ENCODE measurements at places on chromosomes 6 and 20.

DNA sequence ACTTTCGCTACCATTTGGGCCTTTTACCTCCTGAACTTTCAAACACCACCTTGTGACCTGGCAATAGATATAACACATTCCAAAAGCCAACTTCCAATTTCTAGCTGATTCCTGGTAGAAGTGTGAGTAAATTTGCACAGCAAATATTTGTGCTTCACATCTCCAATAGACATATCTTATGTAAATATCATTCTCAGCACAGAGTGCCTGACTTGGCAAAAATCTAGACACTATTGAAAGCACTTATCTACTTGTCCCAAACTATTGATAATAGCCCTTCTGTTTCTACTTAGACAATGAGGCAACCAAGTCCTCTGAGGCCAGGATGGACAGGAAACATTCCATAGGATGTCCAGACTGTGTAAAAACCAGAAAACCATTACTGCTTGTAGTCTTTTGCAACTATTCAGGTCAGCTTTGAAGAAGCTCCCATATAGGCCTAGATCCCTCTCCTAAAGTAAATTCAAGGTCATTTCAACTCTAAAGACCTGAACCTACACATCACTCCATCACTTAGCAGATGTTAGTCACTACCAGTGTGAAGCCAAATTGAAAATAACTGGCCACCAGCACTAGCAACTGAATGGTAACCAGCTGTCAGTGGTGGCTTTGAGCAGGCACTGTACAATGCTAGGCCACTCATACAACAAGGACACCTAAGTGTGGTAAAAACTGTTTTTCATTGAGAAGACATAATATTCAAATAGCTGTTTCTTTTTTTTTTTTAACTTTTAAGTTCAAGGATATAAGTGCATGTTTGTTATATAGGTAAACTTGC, 95.3 kb upstream of the RSPO3 start:
- DNase-seq, result no peak

DNA sequence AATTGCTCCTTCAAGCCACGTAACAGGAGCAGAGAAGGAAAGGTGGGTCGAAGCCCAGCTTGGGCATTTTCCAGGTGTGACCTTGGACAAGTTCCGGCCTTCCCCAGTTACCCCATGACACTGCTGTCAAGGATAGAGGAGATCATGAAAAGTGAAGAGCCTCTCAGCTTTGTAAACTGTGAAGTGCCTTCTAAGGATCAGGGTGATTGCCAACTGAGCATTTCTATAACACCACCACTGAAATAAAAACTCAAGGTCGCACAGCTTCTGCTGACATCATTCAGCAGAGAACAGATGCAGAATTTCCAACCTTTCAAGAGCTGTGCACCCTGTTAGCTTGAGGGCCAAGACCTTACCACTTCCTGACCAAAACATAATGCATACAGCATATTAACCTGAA, 24.0 kb upstream of the ZMYND8 start:
- DNase-seq, result no peak

GRCh38 chr6:110139052-110139451, 40.4 kb downstream of the WASF1 start:
- DNase-seq, result no peak

GRCh38 chr20:38937978-38938473, 11.8 kb downstream of the FAM83D start:
- no peak for DNase-seq

- peak; percentile 60 for DNase-seq
Measured at GRCh38 chr6:138691595-138692057, 81.9 kb upstream of the CCDC28A start.

DNA sequence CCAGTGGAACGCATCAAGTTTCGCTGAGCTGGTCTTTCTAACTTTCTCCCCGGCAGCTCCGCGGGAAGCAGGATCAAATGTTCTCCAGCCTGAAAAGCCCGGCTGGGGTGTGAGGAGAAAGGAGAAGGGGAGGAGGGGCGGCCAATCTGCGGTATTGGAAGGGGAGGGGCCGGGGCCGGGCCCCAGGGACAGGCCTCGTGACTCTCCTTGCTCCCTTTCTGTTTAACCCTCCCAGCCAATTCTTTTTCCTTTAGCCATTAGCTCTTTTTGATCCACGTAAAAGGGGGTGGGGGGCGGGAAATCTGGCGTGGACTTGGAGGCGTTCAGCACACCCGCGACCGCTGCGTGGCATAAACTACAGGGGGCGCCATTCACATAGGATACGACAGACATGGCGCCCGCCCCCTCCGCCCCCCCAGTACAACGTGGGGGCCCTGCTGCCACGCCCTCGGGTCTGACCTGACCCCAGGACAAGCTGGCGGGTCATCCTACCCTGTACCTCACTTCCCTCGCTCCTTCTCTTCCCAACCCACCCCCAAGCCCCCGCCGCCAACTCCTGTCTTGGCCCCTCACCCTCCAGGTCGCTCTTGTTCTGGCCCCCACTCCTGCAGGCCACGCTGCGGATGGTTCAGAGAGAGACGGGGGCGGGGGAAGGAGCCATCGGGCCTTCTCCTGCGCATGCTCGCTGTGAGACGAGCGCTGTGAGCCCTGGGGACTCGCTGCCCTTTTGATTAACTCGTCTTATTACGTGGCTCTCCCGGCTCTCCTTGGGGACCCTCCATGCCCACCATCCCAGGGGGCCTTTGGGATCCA, 7.8 kb upstream of the MDGA1 start:
- DNase-seq, result peak; percentile 95

DNA sequence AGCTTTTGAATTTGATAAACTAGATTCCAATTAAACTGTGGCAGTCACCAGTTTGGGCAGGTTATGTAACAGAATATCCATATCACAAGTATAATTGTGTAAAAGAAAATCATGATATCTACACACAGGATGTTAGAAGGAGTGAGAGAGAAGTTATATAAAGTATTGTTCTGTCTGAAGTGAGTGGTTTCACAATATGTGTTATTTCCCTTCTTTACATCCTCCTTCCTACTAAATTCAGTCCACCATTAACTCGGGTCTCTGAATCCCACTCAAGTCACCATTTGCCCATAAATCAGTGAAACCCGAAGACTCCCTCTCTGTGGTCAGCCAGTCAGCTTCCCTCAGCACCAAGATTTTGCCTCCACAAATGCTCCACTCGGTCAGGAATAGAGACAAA, 796 bp downstream of the HLA-DQB1 start:
- DNase-seq, result no peak

DNA sequence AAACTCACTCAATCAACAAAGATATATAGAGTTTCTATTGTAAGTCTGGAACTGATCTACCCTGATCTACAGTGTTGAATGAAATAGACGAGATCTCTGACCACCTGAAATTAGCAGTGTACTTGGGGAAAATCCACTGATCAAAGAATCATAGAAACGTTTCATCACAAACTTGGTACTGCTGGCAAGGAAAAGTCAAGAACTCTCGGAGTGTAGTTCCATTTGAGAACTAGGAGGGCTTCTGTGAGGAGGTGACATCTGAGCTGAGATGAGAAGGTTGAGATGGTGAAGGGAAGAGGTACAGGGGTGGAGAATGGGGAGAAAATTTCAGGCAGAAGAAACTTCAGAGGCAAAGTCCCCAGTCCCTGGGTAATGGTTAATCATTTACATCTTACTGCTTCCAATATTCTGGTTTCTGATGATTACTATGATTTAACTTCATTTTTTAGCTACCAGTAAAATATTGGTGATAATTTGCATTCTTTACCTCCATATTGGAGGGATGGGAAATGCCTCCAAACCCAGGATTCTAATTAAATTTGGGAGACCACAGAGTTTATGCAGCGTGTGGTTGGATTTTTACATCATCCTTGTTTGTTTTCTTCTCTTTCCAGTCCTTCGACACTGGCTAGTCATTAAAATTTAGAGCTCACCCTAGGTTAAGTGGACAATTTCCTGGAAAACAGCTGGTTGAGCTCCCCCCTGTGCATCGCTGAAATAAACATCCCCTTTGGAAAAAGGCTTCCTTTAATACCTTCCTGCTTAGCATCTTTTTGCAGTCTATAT, 191.9 kb downstream of the BCAS1 start:
- no peak for DNase-seq

- peak; percentile 13 for DNase-seq
Measured at GRCh38 chr6:56491606-56492328, 150.9 kb downstream of the DST start.
